ENCODE measurements at places on chromosomes 13 and 19.
A peak's percentile ranks its signal among the peaks of the same experiment; 100 is the strongest.

DNA sequence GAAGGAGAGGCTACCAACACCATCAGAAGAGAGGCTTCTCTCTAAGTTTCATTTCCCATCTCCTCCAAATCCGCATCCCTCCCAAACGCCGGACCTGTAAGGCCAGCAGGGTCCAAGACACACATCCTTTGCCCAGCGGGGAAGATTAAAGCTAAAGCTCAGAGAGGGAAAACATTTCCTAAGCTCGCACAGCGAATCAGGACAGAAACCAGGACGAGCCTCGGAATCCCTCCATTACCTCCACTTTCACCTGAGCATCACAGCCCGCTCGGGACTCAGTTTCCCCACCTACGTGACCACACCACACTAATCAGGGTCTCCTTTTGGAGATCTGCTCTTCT lies 711 bp upstream of the FOSB start:
- DNase-seq: no peak

- peak; percentile 84 for DNase-seq
Observed at GRCh38 chr13:41621716-41622431, 164.5 kb downstream of the RGCC start.

GRCh38 chr13:98541191-98541590 lies 35.7 kb downstream of the STK24 start:
- no peak for DNase-seq

DNA sequence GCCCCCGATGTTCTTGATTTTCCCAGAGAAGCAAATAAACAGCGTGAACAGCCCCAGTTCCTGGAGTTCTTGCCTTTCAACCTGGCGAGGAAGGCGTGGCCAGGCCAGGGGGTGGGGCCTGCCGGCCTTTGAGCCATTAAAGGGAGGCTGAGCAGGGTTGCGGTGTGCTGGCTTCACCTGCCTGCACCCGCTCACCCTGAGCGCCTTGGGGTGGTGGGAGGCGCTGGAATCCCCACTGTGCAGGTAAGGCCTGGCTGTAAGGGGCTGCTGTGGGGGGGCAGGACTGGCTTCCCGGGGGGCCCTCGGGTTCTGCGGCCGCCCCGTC lies 2.7 kb upstream of the MISP start:
- DNase-seq: no peak

DNA sequence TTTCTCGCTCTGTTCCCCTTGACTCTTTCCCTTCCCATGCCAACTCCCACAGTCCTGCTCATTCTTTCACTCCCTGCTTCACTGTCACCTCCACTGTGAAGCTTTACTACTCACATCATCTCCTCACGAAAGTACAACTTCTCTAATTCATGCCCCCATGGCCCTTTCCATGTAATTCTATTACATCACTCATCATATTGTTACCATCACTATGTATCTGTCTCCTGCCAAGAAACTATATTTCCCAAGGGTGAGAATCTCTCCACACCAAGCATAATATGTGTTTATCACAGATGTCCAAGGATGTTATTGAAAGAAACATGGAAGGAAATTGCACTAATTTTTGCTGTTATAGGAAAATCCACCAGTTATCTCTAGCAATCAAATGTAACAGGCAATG lies 37.2 kb upstream of the LRCH1 start:
- DNase-seq: no peak

GRCh38 chr13:28043224-28043623 lies 54.7 kb upstream of the URAD start:
- DNase-seq: no peak

- DNase-seq: peak; percentile 48
Observed at GRCh38 chr19:49475995-49476880, 2.2 kb downstream of the FLT3LG start.

DNA sequence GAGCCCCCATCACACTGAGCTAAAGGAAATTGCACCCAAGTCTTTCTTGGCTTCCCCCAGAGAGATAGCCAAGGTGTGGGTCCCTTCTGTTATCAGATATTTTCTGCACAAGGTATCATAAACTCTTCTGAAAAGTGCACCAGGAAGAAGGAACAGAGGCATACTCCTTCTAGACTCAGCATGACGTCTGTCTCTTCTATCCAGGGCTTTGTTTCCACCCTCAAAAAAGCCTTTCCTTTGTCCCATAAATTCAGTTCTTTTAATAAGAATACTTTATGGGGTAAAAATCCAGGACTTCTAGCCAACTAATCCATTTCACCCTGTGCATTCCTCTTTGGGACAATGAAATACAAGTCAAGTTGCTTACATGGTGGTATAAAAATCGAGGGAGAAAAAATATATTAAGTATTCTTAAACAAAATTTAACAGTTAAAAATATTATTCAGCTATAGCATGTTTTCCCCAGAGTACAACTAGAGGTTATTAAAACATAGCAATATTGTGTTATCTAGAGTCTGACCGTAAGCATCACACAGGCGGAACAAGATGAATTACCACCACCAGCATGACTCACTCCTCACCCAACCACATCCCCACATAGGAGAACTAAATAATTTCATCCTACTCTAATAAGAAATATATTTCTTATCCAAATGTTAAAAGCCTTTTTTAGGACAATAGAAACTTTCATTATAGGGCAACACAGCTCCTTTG lies 79.9 kb upstream of the GPC6 start:
- DNase-seq: peak; percentile 83

DNA sequence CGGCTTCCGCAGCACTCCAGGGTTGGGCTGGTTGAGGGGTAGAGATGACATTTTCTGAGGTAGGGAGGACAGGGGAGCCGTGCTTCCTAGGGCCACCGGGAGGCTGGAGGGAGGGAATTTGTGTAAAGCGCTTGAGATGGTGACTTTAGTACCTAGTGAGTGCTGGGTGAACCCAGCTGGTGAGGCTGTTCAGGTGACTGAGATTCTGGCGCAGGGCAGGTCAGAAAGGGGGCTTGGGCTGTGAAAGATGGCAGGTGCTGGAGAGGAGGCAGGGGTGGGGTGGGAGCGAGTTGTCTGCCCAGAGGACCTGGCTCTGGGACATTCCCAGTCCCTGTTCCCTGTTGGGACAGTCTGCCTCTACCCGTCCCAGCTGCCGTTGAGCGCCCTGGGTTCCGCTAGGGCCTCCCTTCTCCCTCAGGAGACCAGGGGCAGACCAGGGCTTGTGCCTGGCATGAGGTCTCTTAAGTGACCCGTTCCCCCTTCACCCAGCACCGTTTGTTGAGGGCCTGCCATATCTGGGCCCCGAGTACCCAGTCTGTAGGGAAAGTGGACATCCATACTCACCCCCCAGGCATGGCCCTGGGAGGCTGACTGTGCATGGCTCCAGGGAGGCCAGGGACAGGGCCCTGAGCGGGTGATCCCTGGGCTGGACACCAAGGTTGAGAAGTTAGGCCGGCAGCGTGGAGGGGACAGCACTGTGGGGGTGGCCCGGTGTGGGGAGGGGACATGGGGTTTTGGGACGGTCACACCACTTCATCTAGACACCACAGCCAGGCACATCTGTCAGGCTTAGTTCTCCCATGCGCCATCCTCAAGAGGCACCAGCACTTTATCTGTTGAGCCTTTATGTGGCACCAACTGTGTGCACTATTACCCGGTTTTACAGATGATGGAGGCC lies 5.0 kb downstream of the PTOV1 start:
- DNase-seq: no peak

- DNase-seq: no peak
Observed at GRCh38 chr19:6652805-6653094, 17.2 kb downstream of the TNFSF14 start.

DNA sequence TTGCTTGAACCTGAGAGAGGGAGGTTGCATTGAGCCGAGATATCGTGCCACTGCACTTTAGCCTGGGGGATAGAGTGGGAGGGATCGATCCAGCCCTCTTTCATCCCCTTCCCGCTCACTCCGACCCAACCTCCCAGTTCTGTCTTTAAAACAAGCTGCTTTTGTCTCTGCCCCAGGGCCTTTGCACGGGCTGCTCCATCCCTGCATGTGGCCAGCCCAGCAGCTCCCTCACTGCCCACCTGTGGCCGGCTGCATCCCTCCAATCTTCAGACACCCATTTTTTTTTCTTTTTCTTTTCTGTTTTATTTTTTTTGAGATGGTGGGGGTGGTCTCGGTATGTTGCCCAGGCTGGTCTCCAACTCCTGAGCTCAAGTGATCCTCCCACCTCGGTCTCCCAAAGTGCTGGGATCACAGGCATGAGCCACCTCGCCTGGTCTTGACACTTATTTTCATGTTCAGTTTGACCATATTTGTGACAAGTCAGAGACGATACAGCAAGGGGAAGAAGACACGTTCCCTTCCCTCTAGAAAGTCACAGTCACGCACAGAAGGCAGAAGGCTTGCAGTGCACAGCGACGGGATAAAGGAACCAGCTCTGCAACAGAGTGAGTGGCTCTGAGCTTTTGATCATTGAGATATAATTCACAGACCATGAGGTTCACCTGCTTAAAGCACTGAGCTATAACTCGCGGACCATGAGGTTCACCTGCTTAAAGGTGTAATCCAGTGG lies 31.8 kb downstream of the EFNA2 start:
- DNase-seq: no peak

- peak; percentile 84 for DNase-seq
Observed at GRCh38 chr13:64928696-64929499, 2301.2 kb downstream of the PCDH9 start.

All from fibroblast of pulmonary artery (primary cell).